T-helper 22 cell (primary cell): ENCODE measurements at places on chromosomes 7 and 10.

DNA sequence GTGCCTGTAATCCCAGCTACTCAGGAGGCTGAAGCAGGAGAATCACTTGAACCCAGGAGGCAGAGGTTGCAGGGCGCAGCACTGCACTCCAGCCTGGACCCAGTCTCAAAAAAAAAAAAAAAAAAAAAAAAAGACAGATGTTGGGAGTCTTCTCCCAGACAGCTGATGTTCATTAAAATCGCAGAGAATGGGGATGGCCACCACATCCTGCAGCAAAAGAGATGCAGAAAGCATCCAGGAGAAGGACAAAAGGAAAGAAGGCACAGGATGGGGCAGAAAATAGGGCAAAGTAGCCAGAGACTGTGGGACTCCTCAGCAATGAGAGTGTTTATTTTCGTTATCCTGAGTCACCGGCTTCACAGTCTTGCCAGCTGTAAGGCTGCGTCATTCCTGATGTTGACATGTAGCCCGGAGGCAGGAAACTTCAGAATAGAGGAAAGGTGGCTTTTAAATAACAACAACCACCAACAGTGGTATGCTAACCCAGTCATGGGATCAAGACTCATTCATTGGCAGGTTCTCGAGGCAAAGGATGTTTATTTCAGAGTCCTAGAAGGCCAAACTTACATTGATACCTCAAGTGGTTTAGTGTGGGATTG, 149.5 kb upstream of the SVIL start:
- DNase-seq = no peak

GRCh38 chr10:3605882-3606281, 179.1 kb downstream of the KLF6 start:
- no peak for DNase-seq

DNA sequence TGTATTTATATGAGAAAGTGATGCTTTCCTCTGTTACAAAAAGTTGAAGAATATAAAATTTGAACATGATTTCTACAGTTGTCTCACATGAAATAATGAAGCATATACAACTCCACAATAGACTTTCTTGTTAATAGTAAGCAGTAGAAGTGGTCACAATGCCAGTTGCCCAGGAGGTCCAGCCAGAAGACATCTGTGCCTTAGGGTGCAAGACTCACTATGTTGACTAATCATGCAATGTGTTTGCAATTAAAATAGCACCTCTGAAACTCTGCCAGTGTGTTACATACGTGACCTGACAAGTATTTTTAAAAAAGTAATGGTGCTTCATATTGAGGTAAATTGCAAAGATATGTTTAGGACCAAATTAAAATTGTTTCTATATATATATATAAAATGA, 547.2 kb downstream of the ETV1 start:
- no peak for DNase-seq

DNA sequence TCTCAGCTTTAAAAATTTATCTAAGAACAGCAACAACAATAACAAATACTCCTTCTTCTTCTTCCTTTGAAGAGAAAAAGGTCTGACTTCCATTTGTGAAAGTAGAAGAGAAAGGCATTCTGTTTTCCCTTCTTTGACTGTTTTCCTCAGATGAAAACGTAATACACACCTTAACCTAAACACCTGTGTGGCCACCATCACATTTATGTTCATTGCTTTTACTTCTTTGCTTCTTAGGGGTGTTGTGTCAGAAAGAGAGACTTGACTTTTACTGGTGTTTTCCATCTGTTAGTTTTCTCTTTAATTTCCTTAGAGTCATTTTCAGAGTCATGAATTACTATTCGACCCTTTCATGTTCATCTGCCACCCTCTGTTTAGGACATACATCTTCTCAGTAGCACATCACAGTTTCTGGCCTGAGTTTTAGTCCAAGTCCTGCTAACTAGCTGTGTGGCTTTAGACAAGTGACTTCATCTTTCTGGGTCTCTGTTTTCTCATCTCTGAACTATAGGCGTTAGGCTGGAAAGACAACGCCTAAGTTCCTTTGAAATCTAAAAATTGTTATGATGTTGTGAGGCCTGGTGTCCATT, 283.8 kb downstream of the GATA3 start:
- DNase-seq = no peak

DNA sequence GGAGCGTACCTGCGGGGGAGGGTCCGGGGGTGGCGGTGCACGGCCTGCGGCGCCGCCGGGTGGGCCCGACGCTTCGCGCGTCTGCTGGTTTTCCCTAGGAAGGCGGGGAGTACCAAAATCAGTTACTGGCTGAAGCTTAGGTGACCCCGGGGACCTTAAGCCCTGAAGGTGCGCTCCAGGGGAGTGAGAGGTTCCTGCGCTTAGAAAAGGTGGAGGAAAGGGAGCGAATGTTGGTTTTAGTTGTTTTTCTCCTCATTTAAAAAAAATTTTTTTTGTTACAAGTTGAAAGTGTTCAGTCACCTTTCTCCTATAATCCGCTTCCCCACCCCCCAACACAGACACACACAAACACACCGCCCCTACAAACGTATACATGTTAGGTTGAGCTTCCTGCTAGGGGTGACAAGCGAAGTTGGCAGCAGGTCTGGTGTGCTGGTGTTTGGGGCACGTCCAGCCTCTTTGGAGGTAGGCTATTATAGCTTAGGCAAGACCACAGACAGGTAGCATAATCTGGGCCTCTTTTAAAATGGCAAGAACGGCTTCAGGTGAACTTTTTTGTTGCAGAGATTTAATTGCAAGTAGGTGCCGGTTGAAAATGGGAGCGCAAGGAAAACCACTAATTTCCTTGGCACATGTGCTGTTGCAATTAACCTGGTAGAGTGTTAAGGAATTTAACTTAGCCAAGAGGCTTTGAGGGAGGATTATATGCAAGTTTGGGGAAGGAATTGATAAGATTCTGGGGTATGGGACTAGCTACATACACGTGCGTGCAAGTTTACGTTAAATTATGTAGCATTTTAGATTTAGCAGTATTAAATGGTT, 945 bp downstream of the ADD3 start:
- DNase-seq = peak; percentile 27

DNA sequence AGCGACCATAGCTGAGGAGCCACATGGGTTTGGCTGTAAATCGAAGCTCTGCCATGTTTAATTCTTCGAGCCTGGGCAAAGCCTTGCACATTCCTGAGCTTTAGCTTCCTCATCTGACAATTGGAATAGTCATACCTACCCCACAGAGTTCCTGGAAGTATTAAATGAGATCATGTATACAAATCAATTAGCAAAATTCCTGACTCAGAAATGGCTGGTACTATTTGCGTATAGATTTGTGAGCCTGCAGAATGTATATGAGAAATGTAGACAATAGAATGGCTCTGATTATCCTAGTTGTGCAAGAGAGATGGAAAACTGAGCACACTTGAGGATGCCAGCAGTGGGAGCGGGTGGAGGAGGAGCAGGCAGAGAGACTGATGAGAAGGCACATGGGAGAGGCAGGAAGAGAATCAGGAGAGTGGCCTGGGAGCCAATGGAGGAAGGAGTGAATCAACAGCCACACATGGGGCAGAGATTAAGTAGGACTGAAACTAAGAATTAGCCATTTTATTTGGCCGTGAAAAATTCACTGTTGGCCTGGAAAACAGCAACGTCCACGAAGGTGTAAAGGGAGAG, 128.0 kb upstream of the C1GALT1 start:
- no peak for DNase-seq

- DNase-seq = no peak
Measured at GRCh38 chr7:108711611-108712010, 141.9 kb downstream of the DNAJB9 start.

DNA sequence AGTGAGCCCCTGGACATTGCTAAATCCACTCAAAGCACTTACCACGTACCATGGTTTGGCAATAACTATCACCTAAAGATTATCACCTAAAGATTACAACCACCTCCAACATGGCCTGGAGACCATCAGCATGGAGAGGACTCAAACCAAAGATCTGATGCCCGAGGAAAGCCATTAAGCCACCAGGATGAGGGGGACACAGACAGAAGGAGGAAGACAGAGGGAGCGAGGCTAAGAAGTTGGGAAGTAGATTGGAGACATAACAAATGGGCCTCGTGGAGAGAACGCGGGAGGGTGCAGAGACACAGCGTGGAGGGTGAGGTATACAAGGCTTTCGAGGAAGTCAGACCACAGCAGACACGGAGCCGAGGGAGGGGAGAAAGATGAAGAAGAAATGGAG, 700.2 kb downstream of the PARD3 start:
- DNase-seq = no peak

- no peak for DNase-seq
Measured at GRCh38 chr10:101968286-101968939, 87.6 kb downstream of the ARMH3 start.

DNA sequence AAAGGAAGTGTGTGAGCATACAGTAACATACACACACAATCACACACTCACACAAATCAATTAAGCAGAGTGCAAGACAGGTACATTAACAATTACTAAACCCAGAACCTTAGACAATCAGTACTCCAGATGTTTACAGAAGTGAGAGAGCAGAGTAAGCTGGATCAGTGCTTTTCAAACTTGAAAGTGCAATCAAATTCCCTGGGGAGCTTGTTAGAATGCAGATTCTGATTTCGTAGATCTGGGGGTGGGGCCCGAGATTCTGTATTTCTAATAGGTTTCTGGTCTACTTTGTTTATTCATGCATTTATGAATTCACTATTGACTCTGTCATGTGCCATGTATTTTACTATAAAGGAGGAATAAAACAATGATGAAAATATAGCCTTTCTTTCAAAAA, 179.6 kb upstream of the PHYHIPL start:
- DNase-seq = no peak

DNA sequence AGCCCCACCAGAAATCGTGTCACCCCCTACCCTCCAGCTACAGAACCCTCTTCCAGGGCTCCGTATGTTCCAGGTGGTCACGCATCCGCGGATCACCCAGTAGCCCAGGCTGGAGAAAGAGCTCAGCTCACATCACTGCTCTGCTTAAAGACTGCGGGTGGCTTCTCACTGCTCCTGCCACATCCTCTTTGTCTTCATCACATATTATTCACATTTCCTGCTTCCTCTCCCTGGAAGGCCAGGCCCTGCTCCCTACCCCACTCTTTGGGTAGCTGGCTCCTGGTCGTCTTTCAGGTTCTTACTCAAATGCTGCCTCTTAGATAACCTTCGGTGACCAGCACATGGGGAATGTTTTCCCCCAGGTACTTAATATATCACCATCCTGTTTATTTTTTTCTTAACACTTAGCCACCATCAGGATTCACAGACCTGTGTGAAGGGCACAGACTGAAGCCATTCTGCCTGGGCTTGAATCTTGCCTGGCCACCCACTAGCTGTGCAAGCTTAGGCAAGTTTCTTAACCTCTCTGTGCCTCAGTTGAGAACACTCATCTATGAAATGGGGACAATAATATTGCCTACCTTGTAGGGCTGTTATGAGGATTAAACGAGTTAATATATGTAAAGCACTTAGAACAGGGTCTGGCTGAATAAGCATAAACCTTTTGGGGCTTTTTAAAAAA, 307.8 kb downstream of the PRPF18 start:
- DNase-seq = no peak

DNA sequence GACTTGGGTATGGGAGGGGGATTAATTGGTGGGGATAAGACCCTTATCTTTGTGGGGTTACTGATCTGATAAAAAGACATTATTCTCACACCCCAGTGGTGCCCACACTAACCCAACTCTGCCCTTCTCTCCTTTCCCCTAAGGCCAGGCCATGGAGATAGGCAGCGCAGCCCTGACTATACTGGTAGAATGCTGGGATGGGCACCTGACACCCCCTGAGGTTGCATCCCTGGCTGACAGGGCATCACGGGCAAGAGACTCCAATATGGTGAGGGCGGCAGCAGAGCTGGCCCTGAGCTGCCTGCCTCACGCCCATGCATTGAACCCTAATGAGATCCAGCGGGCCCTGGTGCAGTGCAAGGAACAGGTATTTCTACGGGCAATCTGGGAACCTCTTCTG, 12.7 kb downstream of the ZSWIM8 start:
- no peak for DNase-seq

DNA sequence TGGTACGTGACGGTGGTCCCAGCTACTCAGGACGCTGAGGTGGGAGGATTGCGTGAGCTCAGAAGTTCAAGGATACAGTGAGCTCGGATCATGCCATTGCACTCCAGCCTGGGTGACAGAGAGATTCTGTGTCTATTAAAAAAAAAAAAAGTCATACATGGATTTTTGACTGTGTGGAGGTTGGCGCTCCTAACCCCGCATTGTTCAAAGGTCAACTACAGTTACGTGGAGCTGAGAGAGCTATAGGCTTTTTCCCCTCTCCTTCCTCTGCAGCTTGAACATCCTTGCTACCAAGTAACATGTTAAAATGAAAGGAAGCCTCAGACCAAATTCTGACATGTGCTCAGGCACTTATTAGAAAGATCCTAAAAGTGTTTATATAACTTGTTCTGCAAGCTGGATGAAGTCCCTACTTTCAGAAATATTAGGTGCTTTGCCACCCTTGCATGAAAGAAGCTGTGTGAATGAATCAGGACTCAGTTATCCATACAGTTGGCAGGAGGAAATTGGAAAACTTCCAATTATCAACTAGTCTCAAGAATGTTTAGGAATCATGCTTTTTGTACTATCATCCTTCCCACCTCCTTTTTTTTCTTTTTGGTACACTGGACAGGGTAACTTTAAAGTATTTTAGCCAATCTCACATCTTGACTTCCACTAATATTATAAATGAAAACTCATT, 12.5 kb upstream of the ST7 start:
- no peak for DNase-seq

- DNase-seq = no peak
Measured at GRCh38 chr7:44157116-44158080, 16.3 kb upstream of the MYL7 start.

- DNase-seq = no peak
Measured at GRCh38 chr7:123717689-123718088, 31.1 kb downstream of the WASL start.

DNA sequence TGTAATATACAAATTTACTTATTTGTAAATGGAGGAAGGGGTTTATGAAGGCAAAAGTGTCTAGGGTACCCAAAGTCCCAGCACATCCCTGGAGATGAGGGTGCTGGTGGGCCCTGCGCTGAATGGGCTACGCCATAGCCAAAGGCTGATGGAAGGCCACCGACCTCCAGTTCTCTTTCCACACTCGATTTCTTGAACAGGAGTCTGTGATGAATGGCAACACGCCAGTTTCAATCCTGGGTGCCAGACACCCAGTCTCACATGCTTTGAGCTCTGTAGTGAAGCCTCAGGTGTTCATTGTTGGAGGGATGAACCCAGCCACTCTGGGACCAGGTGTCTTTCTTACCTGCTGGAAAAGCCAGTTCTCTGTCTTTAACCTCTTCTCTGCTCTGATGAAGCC, 752 bp downstream of the LRMDA start:
- DNase-seq = no peak

DNA sequence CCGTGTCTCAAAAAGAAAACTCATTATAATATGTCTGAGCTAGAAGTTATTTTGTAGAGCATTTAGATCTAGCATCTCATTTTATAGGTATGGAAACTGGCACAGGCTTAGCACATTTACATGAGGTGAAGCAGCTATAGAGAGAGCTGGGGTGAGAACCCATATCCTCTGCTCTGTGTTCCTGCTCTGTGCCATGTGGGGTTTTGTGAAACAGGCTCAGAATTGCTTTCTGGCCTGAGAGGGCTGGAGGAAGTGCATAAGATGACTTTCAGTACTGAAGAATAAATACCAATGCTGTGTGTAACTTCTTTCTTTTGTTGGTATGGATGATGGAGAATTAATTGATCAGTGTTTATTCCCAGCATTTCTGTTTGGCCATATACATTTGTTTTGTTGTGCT, 159.1 kb downstream of the LRRC4 start:
- DNase-seq = no peak

GRCh38 chr7:114708646-114709045, 213.2 kb upstream of the MDFIC start:
- no peak for DNase-seq

GRCh38 chr10:125156739-125157480, 3.5 kb downstream of the CTBP2 start:
- DNase-seq = no peak

GRCh38 chr7:134926396-134926795, 59.9 kb upstream of the AGBL3 start:
- DNase-seq = no peak
